ENCODE measurements at places on chromosomes 13 and 19.

GRCh38 chr13:39536906-39537305 is 66.1 kb downstream of the LHFPL6 start:
- no peak for DNase-seq

DNA sequence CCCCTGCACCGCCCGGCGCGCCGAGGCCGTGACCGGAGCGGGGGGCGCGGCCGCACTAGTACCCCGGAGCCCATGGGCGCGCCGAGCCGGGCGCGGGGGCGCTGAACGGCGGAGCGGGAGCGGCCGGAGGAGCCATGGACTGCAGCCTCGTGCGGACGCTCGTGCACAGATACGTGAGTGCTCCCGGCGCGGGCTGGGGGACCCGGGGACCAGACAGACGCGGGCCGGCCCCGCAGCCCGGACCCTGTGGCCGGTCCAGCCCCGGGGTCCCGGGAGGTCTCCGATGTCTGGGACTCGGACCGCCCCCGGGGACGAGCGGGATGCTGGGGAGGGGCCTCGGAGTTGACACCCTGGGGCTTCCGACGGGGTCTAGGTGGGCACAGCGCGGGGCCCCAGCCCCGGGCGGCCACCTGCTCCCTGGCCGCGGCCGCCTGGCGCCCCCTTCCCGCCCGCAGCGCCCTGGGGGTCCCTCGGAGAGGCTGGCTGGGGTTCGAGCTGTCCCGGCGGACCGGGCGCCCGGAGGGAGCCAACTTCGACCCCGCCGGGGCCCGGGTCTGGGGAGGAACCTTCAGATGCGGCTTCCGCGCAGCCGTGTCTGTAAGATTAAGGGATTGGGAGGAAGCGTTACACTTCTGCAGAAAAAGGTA is 568 bp downstream of the ATP11A start:
- DNase-seq = peak; percentile 52

DNA sequence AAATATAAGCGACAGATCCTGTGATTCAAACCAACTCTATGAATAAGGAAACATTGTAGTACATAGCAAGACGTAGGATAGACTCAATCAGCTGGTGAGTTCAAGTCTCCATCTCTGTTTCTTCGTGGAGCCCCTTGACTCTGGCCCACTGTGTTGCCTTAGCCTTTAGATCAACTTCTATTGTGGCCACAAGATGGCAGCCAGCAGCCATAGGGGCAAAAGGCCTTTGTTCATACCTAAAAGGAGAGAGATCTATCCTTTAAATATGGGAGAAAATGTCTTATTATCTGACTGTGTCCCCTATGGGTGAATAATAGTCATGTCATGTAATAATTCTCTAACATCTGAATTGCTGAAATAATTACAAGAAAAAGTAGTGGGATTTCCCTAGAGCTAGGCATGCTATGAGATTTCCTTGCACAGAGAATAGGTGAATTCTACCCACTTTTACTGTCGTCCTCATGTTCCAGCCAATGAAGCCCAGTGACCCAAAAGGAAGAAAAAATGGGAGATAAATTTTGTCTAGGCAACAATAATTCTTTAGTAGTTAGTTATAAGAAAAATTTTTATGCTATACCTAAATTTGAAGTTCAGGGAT is 129.4 kb downstream of the PCDH20 start:
- DNase-seq = no peak

DNA sequence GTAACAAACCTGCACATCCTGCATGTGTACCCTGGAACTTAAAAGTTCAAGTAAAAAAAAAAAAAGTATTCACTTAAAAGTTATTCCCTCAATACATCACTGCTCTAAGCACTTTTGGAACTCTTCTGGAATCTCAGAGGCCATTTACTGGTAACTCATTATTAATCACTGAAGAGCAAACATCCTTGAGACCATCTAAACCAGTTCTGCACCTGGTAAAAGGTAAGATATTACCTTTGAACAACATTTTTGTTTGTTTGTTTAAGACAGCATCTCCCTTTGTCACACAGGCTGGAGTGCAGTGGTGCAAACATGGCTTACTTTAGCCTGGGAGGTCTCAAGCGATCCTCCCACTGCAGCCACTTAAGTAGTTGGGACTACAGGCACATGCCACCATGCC is 16.7 kb downstream of the UGGT2 start:
- DNase-seq = no peak

GRCh38 chr13:100951016-100951415 is 276.4 kb upstream of the TMTC4 start:
- DNase-seq = no peak

- peak; percentile 89 for DNase-seq
These were observed 2.5 kb upstream of the KEAP1 start for GRCh38 chr19:10505583-10506229.

GRCh38 chr13:99214232-99214631 is 13.6 kb downstream of the UBAC2 start:
- DNase-seq = no peak

DNA sequence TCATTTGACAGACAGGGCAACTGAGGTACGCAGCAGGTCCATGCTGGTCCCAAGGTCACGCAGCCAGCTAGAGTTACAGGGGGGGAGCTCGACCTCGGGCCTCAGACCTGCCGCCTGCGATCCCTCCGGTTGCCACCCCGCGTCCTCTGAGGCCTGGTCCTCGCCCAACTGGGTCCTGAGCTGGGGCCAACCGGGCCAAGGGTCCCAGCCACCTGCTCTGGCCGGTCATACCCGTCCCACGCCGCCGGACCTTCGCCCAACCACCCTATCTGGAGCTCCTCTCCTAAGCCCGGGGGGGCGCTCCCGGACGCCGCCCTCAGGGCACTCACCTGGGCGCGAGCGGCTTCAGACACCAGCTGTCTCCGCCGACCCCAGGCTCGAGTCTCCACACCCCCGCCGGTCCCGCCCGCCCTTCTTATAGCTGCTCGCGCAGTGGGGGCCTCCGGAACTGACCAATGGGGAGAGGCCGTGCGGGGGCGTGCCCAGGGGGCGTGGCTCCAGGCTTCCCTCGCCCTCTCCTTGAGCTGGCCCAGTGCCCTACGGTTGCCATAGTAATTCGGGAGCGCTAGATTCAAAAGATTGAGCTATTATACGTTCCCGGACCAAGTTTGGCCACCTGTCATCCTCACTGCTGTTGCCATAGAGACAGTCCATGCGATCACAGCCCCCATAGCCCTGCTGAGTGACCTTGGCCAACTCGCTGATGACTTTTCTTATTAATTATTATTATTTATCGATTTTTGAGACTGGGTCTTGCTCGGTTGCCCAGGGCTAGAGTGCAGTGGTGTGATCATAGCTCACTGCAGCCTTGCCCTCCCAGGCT is at the start of gene PLIN5:
PLIN5 (minus strand) TSS at position 389 of the 823 bp plus-strand sequence. CDS start 1,150 bp downstream, outside the sequence.
- DNase-seq = no peak

GRCh38 chr19:51173681-51174080 is 31.6 kb downstream of the SIGLEC7 start:
- DNase-seq = no peak

GRCh38 chr13:114140131-114140905 is 7.9 kb upstream of the RASA3 start:
- DNase-seq = peak; percentile 74

GRCh38 chr13:113182046-113182445 is 23.6 kb downstream of the PROZ start:
- no peak for DNase-seq

GRCh38 chr13:112069845-112070251 is 2.9 kb downstream of the SOX1 start:
- no peak for DNase-seq

DNA sequence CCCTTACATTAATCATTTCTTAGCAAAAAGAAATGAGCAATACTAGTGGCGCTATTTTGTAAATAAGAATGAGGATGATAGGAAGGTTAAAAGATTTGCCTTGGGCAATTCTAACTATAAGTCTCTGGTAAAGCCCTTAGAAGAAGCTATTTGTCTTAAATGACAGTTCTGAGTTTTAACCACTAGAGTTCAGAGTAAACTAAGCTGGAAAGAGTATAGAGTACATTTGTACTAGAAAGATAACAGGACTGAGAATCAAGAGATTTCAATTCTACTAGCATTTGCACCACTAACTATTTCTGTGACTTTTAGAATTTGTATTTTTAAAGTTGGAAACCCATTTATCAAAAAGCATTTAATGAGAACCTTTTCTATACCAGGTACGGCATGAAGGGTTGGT is 750.3 kb downstream of the OLFM4 start:
- DNase-seq = no peak

DNA sequence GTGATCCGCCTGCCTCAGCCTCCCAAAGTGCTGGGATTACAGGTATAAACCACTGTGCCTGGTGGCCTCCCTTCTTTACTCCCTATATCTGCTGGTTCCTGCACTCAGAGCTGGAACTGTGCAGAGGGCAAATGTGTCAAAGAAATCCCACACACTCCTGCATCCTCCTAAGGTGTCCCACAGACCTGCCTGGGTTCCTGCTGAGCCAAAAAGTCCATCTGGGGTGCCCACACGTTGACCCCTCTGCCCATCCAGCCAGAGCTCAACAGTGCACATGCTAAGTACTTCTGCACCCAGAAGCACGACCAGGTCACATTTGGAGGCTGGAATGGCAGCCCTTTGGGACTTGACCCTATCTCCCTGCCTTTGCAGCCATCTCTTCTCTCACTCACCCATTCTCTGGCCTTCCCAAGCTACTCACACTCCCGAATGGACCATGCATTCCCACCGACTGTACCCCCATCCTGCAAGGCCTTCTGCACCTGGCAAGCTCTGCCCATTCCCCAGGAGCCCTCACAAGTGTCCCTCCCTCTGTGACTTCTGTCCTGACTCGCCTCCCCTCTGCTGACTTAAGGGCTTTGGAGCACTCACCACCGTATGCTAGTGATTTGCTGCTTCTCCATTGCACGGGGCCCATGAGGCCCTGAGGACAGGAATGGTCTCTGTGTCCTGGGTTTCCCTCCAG is 152.1 kb downstream of the KCTD15 start:
- no peak for DNase-seq

- DNase-seq = no peak
These were observed 1034.8 kb upstream of the SPRY2 start for GRCh38 chr13:81375709-81376108.

- no peak for DNase-seq
These were observed 34.4 kb downstream of the RAP2A start for GRCh38 chr13:97468331-97468730.

- DNase-seq = no peak
These were observed 12.2 kb downstream of the WIZ start for GRCh38 chr19:15437355-15438123.

- no peak for DNase-seq
These were observed 387.2 kb downstream of the GPC5 start for GRCh38 chr13:91785431-91786119.

DNA sequence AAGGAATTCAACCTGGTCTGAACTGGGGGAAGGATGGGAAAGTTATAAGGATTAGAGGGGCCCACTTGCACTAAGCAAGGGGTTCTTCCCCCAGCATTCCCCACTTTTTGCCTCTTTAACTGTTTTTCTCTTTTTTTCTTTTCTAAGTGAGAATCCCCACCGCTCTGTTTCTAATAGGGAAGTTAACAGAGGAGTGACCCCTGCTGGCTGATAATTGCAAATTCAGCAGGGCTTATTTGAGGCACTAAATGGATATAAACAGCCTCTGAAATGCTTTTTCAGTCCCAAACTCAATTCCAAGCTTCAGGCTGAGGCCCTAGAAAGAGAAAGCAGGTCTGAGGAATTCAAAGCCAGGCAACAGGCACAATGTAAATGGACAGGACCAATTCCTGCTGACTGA is 38.2 kb upstream of the CEACAM21 start:
- DNase-seq = no peak

DNA sequence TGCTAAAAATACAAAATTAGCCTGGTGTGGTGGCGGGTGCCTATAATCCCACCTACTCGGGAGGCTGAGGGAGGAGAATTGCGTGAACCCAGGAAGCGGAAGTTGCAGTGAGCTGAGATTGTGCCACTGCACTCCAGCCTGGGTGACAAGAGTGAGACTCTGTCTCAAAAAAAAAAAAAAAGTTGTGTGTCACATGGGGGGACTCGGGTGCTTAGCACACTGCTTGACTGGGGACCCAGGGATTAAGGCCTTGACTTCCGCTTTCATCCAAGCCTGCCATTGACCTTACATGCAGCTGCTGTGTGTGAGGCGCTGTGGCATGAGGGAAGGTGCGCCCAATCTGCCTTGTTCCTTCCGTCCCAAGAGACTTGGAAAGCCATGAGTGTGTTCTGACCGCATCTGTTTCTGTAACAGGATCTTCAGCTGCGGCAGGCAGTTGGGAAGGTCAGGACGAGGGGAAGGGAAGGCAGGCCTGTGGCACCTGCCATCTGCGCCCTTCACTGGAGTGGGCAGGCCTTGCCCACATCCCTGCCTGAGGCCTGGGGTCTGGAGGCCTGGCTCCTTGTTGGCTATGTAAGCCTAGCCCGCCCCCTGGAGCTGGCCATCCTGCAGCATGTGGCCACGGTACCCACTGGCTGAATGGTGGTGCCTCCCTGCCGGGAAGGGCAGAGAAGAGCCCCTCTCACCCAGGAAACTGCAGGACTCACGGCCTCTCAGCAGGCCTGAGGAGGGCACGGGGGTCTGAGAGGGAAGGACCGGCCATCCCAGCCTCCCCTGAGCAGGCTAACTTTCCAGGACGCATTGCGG is 23.0 kb downstream of the PPP1R37 start:
- no peak for DNase-seq

DNA sequence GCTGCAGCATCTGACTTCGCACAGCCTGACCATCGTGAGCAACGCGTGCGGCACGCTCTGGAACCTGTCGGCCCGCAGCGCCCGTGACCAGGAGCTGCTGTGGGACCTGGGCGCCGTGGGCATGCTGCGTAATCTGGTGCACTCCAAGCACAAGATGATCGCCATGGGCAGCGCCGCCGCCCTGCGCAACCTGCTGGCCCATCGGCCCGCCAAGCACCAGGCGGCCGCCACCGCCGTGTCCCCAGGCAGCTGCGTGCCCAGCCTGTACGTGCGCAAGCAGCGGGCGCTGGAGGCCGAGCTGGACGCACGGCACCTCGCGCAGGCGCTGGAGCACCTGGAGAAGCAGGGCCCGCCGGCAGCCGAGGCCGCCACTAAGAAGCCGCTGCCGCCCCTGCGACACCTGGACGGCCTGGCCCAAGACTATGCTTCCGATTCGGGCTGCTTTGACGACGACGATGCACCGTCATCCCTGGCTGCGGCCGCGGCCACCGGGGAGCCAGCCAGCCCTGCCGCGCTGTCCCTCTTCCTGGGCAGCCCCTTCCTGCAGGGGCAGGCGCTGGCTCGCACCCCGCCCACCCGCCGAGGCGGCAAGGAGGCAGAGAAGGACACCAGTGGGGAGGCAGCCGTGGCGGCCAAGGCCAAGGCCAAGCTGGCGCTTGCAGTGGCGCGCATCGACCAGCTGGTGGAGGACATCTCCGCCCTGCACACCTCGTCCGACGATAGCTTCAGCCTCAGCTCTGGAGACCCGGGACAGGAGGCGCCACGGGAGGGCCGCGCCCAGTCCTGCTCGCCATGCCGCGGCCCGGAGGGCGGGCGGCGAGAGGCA is 13.6 kb downstream of the C19orf25 start:
- peak; percentile 65 for DNase-seq

GRCh38 chr13:36954542-36954941 is 34.5 kb upstream of the SMAD9 start:
- no peak for DNase-seq

GRCh38 chr19:46250076-46250735 is 20.7 kb downstream of the IGFL1 start:
- DNase-seq = no peak

GRCh38 chr13:67776151-67776550 is 546.0 kb upstream of the PCDH9 start:
- DNase-seq = no peak

- DNase-seq = no peak
These were observed 376.0 kb downstream of the GPC5 start for GRCh38 chr13:91774397-91774796.
